ENCODE measurements at places on chromosomes 1 and 21.
A peak's percentile ranks its signal among the peaks of the same experiment; 100 is the strongest.

- DNase-seq: no peak
Observed at GRCh38 chr21:29347274-29347681, 48.6 kb downstream of the BACH1 start.

DNA sequence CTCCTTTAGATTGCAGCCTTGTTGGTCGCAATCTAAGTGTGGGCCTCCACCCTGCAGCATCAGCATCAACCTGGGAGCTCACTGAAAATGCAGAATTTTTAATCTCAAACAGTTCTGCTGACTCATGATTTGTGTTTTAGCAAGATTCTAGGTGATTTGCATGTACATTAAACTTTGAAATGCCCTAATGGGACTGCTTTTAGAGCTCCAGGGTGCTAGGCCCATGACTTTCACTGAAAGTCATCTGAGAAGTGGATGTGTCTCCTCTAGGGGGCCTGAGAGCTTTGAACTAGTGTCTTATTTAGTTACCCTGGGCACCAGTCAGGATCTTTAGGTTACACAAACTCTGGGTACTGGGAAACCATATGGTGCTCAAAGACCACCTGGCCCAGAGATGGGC lies 9.0 kb downstream of the TRIM67 start:
- no peak for DNase-seq

DNA sequence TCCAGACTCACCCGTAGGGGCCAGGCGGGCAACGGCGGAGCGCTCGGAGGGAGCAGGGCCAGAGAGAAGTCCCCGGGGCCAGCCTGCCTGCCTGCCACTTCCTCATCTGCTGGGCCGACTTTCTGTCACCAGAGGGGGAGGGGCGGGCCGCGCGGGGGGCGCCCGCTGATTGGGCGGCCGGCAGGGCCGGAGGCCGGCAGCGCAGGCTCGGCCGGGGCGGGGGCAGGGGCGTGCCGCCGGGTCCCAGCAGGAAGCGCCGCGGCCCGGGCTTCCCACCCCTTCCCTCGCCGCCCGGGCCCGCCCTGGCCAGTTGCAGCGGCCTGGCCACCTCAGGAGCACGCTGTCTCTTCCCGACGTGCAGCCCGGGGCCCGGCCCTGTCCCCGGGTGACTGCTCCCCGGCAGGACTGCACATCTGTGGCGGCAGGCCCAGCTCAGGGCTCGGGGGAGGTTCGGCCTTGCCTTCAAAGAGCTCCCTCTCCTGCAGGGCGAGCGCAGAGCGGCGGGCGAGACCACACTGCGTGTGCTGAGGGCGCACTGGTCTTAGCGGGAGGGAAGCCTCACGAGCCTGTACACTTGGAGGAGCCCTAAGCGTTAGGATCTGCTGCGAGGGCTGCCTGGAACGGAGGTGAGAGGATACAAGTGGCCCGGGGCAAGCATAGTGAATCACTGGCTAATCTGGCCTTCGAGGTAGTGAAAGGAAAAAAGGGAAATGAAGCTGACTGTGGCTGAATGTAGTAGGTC lies at the start of gene ELOVL1:
TSS of gene ELOVL1 (minus strand) at position 108 of the 742 bp plus-strand sequence. CDS start 2,402 bp downstream, outside the sequence.
- DNase-seq: peak; percentile 70

GRCh38 chr1:150881331-150882070 lies 5.1 kb upstream of the ARNT start:
- DNase-seq: peak; percentile 97

GRCh38 chr1:29880556-29880955 lies 644.2 kb downstream of the PTPRU start:
- no peak for DNase-seq

- DNase-seq: no peak
Observed at GRCh38 chr1:168794057-168794456, 65.1 kb upstream of the DPT start.

DNA sequence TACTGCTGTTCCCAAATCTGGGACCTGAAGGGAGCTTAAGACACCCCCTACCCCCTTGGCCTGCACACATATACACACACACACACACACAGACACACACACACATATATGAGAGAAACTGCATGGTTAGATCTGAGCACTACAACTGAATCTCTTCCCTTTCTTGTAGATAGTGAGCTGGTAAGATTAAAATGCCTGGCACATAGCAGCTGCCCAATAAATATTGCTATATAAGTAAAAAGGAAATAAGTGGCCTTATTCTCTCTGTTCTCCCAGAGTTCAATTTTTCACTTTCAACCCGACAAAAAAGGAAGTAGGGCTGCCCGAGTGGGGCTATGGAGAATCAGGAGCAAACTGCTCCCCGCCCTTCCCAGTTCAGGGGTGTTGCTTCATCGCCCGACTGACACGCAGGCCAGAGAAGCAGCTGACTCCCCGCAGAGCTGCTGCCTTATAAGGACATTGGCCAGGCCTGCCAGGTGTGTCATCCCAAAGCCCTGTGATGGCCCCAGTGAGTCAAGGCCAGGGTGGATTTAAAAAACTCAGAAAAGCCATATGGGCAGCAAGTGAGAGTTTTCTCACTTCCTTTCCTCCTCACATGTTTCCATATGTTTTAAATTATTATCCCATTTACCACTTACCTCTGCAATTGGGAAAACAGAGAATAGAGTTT lies 106.5 kb upstream of the SLC44A3 start:
- peak; percentile 76 for DNase-seq

DNA sequence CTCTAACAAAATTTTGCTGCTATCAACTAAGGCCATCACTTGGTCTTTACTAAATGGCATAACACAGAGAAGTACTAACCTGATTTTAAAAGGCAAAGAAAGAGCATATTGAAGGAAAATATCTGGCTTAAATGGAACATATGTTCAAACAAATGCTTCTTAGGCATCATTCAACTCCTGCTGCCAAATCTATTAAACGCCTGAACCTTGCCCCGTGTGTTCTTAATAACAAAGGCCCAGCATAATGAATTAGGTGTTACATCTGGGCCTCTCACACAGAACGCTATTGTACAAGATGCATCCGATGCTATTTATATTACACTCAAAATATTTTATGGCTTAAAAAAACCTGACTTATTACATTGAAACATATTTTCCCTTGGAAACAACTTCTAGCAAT lies 48.4 kb downstream of the B3GALNT2 start:
- DNase-seq: no peak

GRCh38 chr1:87154384-87154783 lies 174.3 kb upstream of the LMO4 start:
- no peak for DNase-seq

DNA sequence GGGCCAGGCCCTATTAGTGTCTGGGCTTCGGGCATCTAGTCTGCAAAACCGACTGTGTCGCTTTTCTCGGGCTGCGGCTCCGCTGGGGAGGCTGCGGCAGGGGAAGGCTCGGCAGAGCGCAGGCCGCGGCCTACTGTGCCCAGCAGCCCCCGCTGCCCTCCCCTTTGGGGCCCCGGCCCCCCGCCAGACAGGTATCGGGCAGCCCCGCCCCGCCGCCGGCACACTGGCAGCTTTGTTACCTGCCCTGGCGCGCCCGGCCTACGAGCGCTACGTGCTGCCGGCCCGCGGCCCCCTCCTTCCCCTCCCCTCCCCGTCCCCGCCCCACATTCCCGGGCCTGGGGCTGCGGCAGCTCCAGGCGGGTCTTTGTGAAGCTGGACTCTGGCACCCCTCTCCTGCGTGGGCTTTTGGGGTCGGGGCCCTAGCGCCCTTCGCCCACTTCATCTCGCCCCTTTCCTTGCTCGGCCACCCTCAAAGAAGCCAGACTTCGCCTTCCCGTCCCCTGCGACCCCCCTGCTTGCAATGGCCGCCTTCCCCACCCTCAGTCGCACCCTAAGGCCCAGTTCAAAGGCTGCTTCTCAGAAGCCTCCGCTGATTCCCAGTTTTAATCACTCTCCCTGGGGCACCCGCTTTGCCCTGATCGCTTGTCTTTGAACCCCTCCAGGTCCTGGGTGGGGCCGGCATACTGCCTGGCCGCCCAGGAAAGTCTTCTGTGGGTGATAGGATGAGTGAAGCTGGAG lies 48.9 kb upstream of the SLC2A1 start:
- no peak for DNase-seq

DNA sequence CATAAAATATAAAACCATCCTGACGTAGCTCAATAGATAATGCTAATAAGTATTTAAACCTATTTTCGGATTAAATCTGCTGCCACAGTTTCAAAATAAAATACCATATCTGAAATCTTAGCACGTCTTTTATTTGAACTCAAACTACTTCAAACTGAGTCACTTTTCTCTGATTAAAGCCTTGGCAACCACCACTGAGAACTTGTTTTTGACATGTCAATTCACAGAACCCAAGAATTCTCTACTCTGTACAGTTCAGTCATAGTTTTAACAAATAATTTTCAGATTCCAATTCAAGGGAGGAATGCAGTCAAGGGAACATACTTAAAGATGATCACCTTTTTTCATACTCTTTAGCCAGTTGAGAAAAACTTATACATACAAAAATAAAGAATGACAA lies 643.2 kb downstream of the KCNT2 start:
- no peak for DNase-seq

GRCh38 chr1:109395602-109396512 lies 1.9 kb downstream of the SORT1 start:
- DNase-seq: no peak

DNA sequence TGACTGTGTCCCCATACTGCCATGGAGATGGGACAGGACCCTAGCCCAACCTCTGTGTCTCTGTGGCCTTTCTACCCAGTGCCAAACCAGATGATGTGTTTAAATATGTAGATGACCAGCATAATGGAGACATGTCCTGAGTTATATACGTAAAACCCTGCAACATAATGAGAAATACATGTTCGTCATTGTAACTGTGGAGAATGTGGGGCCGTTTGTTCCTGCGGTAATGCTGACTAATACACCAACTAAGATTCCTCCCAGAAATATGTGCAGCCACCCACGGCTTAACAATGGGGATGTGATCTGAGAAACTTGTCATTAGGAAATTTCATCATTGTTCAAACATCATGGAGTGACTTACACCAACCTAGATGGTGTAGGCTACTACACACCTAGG lies 71.7 kb upstream of the SIM2 start:
- no peak for DNase-seq

DNA sequence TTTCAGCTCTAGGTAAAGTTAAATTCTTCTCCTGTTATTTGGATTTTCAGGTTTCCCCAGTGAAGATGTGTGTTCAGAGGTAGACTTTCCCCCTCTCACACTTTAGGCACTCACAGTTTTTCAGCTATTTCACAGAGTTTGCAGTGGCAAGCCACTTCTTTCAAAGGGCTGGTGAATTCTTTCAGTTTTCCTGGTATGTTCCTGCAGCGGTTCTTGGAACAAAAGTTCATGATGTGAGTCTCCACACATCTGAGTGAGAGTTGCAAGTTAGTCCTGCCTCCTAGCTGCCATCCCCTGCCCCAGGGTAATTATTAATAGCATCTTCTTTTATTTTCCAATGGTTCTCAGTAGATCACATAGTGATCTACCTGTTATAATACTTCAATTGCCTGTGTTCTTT lies 27.3 kb upstream of the CD84 start:
- DNase-seq: no peak

DNA sequence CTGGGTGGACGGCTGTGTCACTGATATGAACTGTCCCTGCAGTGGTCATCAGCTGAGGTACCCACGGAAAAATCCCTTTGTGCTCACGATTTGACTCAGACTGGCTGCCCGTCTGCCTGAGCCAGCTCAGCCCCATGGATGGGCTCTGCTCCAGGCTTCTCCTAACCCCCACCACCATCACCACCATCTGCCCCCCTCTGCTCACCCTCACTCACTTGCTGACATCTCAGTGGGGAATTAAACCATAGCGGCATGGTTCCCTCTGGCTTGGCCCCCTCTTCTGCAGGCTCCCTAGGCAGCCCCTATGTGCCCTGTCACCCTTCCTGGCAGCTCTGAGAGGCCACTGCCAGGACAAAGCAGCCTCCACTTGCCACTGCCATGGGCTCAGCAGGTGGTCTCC lies 17.3 kb downstream of the SLC6A9 start:
- no peak for DNase-seq

GRCh38 chr1:179177615-179178014 lies 51.9 kb downstream of the ABL2 start:
- DNase-seq: no peak

DNA sequence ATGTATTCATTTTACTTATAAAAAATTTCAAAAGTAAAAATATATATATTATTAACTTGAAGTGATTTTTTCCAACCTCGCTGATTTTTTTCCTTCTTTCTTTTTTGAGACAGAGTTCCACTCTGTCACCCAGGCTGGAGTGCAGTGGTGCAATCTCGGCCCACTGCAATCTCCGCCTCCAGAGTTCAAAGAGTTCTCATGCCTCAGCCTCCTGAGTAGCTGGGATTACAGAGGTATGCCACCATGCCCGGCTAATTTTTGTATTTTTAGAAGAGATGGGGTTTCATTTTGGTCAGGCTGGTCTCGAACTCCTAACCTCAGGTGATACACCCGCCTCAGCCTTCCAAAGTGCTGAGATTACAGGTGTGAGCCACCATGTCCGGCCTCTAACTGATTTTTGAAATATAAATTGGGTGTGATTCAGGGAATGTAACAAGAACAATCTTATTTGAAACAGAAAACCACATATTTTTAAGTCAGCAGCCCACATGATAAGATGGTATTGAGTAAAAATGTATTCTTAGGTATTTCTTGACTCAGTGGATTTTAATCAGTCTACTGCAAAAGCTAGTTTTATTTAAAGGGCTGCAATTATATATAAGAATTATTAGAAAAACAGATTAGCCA lies 30.0 kb downstream of the ZBTB8B start:
- no peak for DNase-seq

- DNase-seq: no peak
Observed at GRCh38 chr1:182643699-182644098, 39.5 kb upstream of the RGS16 start.

DNA sequence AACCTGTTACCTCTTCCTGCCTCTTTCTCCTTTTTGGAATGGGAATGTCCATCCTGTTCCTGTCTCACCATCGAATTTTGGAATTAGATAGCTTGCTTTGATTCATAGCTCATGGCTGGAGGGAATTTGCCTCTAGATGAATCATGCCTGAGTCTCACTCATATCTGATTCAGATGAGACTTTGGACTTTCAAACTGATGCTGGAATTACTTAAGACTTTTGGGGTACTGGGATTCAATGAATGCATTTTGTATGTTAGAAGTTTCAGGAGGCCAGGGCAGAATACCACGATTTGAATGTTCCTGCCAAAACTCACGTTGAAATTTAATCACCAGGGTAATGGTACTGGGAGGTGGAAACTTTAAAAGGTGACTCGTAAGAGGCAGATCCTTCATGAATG lies 132.4 kb downstream of the DSCAM start:
- no peak for DNase-seq

- DNase-seq: no peak
Observed at GRCh38 chr21:36111238-36111637, 23.6 kb upstream of the CBR3 start.

DNA sequence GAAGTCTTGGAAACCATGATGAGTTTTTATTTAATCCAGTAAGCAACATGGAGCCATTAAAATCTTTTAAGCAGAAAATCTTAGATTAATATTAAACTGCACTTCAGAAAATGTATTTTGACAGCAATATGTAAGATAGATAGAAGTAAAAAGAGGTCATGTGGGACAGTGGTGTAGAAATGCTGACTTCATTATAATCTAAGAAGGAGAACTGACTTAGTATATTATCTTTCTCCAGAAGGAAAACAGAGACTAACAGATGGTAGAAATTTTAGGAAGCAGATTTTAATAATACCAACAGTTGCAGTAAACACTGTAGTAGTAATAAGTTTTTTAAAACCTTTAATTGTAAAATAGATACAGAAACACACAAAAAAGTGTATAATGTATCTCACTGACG lies 272.9 kb downstream of the TPR start:
- DNase-seq: no peak
